ENCODE measurements at places on chromosomes 6 and 20.

DNA sequence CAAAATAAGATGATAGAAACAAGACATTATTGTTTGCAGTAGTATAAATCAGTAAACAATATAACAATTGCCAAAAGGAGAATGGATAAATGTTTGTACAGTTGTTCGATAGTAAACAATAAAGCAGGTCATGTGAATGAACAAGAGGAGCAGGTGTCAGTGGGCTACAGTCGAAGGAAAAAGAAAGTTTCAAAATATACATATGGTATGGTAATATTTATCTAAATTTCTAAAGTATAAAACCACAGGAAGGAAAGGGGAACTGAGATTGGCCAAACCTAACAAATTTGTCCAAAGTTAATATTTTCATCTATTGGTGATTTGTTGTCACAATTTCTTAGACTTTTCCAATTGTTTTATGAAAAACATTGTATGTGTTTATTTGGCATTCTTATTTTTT, 110.9 kb downstream of the SH3BGRL2 start:
- DNase-seq: no peak

DNA sequence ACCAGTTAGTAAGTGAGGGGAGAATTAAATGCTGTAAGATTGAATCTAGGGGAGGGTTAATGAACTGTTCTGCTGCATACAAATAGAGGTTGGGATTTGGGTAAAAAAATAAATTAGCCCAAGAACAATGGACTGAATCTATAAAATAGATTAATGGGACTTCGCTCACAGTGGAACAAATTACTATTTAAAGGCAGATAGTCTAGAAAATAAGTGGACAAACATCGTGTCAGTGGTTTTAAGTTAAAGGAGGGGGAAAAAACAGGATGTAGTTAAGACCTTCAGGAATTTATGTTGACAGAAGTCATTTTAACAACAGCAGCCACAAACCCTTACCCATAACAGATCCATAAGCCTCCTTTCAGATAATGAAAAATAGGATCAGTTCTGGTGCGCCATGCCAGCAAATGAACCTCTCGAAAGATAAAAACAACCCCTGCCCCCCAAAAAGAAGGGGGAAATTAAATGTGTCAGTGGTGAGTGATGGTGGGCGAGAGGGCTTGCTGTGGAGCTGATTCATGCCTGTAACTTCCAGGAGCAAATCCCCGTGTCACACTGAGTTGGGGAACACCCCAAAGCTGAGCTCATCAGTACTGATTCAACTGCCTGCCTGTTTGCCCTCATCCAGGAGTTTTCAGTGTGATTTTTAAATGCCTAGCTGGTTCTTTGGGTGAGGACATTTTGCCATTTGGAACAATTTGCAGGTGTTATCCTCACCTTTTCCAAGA, 86.8 kb downstream of the PPP1R14C start:
- no peak for DNase-seq

DNA sequence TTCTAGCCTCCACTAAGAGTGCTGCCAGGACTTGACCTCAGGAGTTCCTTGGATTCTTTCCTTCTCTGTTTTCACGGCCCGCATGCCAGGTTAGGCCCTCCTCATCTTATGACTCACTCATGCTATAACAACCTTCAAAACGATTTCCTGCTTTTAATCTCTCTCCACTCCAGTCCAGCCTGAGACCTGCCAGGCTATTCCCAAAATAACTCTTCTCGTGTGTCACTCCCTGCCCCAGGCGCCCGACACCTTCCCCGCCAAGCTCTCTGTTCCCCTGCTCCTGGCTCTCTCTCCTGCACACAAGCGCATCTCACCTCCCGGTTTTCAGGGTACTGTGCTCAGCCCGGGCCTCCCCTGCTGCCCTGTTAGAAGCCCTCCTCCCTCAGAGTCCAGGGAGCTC, 64.1 kb upstream of the RPS6KA2 start:
- DNase-seq: no peak

- DNase-seq: no peak
Observed at GRCh38 chr6:13830803-13831202, 16.4 kb upstream of the MCUR1 start.

DNA sequence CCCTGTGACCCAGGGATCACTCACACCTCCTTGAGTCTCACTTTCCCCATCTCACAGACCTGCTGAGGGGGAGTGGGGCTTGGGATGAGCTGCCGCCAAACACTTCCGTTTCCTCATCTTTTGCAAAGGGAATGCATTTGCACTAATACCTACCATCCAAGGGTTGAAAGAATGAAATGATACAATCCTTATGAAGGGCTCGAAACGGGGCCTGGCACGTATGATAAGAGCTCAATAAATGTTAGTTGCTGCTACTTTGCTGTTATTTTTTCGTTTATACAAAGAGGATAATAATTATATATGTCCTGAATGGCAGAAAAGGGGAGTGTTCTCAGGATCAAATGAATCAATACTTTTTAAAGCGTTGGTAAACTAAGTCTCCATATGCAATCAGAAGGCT, 6.1 kb upstream of the TFAP2D start:
- no peak for DNase-seq

- no peak for DNase-seq
Observed at GRCh38 chr20:1144401-1145172, 26.2 kb downstream of the PSMF1 start.
